ENCODE measurements at places on chromosomes 5 and 9.

DNA sequence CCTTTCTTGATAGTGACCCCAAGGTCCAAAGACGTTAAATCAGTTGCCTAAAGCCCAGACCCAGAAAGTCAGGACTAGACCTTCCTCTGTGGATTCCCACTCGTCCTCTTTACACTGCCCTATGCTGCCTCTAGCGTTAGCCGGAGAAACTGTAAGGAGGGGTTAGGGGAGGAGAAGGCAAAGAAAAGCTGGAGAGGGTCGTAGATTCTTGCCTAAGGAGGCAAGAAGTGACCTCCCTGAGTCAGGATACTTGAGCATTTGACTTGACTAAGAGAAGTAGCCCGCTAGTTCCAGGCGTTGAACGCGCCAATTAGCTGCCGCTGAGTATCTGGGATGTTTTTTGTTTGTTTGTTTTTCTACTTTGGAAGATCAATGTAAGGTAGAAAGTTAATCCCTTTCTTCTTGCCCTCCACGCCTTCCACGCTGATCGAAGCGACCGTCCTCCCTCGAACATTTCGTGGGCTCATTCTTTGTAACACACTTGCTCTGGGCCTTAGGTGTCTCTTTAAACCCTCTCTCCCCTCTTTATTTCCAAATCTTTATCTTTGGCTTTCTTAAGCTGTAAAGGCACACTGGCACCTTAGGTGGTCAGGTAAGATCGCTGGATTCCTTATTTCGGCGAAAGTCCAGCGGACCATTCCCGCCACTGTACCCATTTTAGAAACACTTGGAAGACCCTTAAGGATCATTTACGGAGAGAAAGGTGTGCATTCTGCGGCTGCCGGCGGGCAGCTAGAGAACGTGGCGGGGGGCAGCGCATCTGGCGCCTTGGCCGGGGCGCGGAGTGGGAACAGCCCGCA, 5.1 kb upstream of the RGMB start:
- peak; percentile 68 for DNase-seq

- no peak for DNase-seq
Measured at GRCh38 chr5:35794328-35794619, 62.4 kb upstream of the IL7R start.

DNA sequence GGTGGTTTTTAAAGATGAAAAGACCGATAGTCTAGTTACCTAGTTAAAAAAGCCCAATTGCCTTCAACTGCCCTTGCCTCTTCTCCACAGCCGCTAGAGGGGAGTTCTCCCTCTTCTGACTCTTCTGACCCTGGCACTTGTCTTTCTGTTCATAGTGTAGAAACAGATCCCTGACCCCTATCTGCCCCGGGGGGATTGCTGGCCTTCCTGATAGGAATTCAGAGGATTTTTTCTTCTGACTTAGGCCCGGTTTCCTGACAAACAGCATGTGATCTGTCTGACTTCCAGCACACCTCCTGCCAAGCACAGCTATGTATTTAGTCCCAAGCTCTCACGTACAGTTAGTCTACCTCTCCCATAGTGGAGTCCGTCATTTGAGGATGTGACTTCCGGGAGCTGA, 5.0 kb upstream of the TMEM268 start:
- DNase-seq = no peak

GRCh38 chr5:91219803-91220371, 163.2 kb downstream of the ARRDC3 start:
- peak; percentile 24 for DNase-seq

DNA sequence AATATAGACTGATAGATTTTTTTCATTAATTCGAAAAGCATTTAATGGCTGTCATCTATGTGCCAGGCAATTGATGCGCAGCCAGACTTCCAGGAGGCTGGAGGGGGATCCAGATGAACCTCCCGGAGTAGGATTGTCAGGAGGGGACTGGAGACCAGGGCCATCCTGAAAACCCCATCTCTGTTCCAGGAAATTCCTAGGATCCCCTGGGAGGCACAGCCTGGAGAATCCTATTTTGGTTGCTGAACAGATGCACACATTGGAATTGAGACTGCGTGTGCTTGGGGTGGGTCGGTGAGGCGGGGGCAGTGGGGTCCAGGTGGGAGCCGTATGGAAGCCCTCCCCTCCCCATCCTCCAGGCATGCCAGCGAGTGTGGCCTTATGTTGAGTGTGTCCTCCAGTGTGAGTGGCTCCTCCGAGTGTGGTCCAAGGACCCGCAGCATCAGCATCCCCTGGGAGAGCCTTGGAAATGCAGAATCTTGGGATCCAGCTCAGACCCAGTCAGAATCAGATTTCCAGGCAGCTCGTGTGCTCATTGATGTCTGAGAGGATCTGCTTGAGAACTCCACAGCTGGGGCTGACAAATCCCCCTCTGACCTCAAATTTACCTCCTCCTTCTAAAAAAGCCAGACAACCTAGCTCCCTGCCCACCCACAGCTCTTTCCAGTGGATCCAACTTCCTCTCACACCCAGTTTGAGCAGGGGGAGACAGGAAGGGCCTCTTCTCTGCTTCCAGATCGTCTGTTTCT, 38.7 kb downstream of the ROPN1L start:
- peak; percentile 78 for DNase-seq

GRCh38 chr9:75027187-75028107, 646 bp downstream of the CARNMT1 start:
- peak; percentile 91 for DNase-seq

DNA sequence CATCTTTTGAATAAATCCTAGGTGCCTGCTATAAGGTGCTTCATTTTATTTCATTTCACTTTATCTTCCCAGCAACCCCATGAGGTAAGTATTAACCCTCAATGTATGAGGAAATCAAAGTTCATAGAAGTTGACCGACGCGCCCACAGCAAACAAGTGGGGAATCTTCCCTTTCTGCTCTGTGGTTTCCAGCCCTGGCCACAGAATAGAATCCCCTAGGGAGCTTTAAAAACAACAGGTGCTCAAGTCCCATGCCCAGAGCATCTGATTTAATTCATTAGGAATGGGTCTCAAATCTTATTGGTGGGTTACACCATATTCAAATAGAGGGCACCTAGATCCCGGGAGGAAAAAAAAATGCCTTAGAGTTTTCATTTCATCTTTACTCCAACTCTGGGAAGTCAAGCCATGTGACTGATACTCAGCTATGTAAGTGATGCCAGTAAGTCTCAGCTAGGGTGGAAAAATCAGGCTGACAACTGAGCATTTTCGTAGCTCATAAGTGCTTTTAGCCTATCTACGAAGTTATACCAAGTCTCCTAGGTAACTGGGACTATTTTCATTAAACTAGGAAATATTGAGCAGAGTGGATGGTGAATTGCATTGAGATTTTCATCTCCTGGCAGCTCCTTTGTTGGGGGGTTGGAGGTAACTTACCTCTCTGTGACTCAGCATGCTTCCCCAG, 353.4 kb upstream of the SLC30A5 start:
- DNase-seq = no peak

- DNase-seq = no peak
Measured at GRCh38 chr9:90961375-90961774, 159.8 kb downstream of the SYK start.

GRCh38 chr5:20113031-20113715, 125.2 kb upstream of the CDH18 start:
- DNase-seq = no peak

DNA sequence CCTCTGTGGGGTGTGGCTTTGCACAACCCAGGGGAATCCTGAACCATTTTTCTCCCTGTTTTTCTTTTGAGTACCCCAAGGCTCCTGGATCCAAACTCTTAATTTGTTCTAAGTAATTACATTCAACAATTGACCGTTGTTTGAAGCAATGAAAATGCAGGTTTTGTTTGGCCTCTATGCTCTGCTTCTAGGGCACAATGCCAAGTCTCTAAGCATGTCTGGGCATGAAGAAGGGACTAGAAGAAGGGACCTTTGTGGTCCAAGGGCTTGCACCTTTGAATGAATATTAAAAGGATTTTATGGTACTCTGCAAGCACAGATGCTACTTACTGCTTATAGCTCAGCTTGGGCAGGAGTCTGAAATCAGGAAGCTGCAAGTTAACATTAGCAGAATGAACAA, 6.6 kb upstream of the ENC1 start:
- DNase-seq = no peak

DNA sequence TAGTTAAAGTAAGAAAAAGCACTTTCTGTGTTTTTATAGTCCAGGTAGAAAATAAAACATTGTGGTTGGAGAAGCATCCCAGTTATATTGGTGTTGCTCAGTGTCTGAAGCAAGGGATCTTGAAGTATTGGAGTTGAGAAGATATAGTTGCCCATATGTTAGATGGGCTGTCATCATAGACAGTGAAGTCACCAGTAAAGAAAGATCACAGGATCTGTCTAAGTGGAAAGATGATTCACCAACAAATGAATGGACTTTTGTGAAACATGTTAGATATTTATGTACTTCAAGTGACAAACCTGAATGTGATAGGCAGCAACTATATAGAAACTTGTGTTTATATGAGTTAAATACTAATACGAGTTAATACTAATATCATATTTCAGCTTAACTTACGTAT, 11.7 kb downstream of the OGN start:
- DNase-seq = no peak

GRCh38 chr5:8954801-8955200, 591.1 kb downstream of the SEMA5A start:
- no peak for DNase-seq

Data from WERI-Rb-1 (cell line).